Heart left ventricle (tissue), 16 donors: ENCODE measurements at places on chromosomes 1 and 21. TPM values are rescaled to one million over a fixed set of nuclear protein-coding genes. Genes with fewer than 3 reads are reported as not detected.

GRCh38 chr1:17995480-17995879, 112.1 kb upstream of the IGSF21 start:
- H3K4me3 ChIP-seq: no peak overlapping the region
- no peaks in the 10 kb centered on the region for H3K4me1 ChIP-seq
- no peak for DNase-seq
- H3K27me3 ChIP-seq: no peaks in the 10 kb centered on the region
- H3K27ac ChIP-seq: no peak overlapping the region

The RGS4 gene
- total RNA-seq: 4.2 TPM

The PADI1 gene
- total RNA-seq: not detected

The HES3 gene
- total RNA-seq: not detected

The SHISA4 gene
- 215 TPM for total RNA-seq
